ENCODE measurements at places on chromosomes 4 and X.

DNA sequence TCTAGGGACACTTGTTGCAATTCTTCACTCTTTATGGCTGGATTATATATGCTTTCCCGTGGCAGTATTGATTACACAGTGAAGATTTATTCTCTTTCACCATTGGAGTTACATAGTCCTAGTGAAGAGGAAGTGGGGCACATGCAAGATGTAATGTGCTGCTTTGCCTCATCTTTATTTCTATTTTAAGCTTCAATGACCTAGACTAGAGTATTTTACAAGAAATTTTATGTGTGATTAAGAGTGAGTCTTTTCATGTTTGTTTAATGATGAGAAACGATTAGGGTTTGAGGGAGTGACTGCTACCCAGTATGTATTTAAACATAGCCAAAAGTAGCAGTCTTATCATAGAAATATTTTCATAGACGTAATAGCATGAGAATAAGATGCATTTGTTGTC is 30.8 kb downstream of the DIAPH2 start:
- peak; percentile 23 for DNase-seq

DNA sequence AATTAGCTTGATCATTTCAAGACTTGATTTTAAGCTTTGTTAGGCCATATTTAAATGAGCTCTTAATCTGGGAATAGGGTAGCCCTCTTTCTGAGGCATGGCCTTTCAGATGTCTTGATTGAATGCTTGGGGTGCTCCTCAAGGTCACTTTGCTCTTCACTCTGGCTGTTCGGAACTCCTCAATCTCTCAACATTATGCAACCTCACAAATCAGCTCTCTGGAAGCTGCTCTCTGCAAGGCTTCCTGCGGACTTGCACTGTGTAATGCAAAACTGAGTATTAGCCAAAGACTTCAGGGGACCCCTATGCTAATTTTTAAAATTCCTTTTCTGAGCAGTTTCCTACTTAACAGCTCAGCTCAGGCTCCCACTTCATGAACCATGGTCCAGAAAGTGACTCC is 398.3 kb downstream of the PRDM5 start:
- no peak for DNase-seq

DNA sequence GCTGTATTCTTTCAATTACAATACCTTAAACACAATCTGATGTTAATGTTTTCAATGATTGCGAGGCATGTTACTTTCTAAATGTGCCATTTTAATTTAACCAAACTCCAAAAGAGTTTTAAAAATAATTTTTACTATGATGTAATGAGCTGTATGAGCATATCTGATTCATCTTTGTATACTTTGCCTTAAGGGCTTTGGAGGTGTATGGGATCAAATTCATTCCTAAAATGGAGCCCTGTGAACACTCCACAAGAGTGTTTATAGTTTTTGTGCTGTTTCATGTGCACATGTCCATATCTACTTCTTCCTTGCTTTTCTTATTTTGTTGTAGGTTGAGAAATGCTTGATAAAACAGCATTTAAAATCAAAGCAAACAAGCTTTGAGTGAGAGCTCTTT is 82.4 kb downstream of the ATP10D start:
- no peak for DNase-seq

GRCh38 chr4:84051639-84052038 is 447.5 kb downstream of the NKX6-1 start:
- DNase-seq: no peak

- no peak for DNase-seq
Observed at GRCh38 chrX:140504371-140505324, at the start of gene SOX3. Gene SOX3 (minus strand): TSS chrX:140505069. CDS start chrX:140505060, 9 bp downstream.

- DNase-seq: no peak
Observed at GRCh38 chrX:124440695-124441094, 94.3 kb downstream of the SH2D1A start.

- DNase-seq: no peak
Observed at GRCh38 chrX:110733166-110733565, 62.5 kb downstream of the CHRDL1 start.

GRCh38 chrX:53882331-53882730 is 161.9 kb downstream of the PHF8 start:
- no peak for DNase-seq

Data from bone marrow (tissue), 2 donors.